ENCODE measurements at places on chromosomes 6 and 20. TPM values are rescaled to one million over a fixed set of nuclear protein-coding genes. Genes with fewer than 3 reads are reported as not detected.

The BPIFB4 gene
- total RNA-seq: not detected

The SLC17A4 gene
- not detected for total RNA-seq

The PROKR2 gene
- not detected for total RNA-seq

The MUC21 gene
- 0.18 TPM for total RNA-seq

The TRIM15 gene
- not detected for total RNA-seq

The MEI4 gene
- 0.13 TPM for total RNA-seq

The C6orf141 gene
- total RNA-seq: 7.6 TPM

The DDR1 gene
- total RNA-seq: 93.5 TPM

The SIRPB1 gene
- total RNA-seq: 6.6 TPM

The SLC4A11 gene
- total RNA-seq: 0.89 TPM

The ZNF165 gene
- 1.2 TPM for total RNA-seq

The HCRTR2 gene
- total RNA-seq: not detected

The SEMG1 gene
- not detected for total RNA-seq

The BMP2 gene
- total RNA-seq: 6.1 TPM

The LY6G6D gene
- total RNA-seq: not detected

The EPHA7 gene
- total RNA-seq: 2.6 TPM

The STMN3 gene
- total RNA-seq: 19.7 TPM

The TBXT gene
- not detected for total RNA-seq

The GPX5 gene
- not detected for total RNA-seq

The SEC23B gene
- total RNA-seq: 35.4 TPM

The PLN gene
- 10.6 TPM for total RNA-seq

The C6orf15 gene
- total RNA-seq: not detected

The ADGRG6 gene
- total RNA-seq: 57.4 TPM

The TRIM26 gene
- 42.6 TPM for total RNA-seq

The FAM83B gene
- total RNA-seq: not detected

The TUBB1 gene
- 1.0 TPM for total RNA-seq

The OPRL1 gene
- total RNA-seq: 1.0 TPM

The ECT2L gene
- total RNA-seq: 0.49 TPM

The OR12D3 gene
- total RNA-seq: not detected

The C20orf202 gene
- total RNA-seq: 0.80 TPM

The RGS17 gene
- 0.31 TPM for total RNA-seq

The AVP gene
- total RNA-seq: not detected

The FILIP1 gene
- total RNA-seq: 40.2 TPM

The RARS2 gene
- total RNA-seq: 31.9 TPM

The ATP9A gene
- total RNA-seq: 42.8 TPM

The MAD2L1BP gene
- total RNA-seq: 16.8 TPM

The WASF1 gene
- 9.6 TPM for total RNA-seq

The VNN1 gene
- 1.2 TPM for total RNA-seq

The GTSF1L gene
- total RNA-seq: not detected

The PRND gene
- total RNA-seq: 0.62 TPM

The KHDC1L gene
- not detected for total RNA-seq

The CGA gene
- total RNA-seq: not detected

The C20orf141 gene
- total RNA-seq: not detected

The PARD6B gene
- total RNA-seq: 5.7 TPM

The TUBB gene
- total RNA-seq: 292 TPM

The ROS1 gene
- total RNA-seq: 0.04 TPM

The DEFB113 gene
- not detected for total RNA-seq

Measured in sciatic nerve (tissue), 2 donors.